ENCODE measurements at places on chromosomes 13 and 19.

DNA sequence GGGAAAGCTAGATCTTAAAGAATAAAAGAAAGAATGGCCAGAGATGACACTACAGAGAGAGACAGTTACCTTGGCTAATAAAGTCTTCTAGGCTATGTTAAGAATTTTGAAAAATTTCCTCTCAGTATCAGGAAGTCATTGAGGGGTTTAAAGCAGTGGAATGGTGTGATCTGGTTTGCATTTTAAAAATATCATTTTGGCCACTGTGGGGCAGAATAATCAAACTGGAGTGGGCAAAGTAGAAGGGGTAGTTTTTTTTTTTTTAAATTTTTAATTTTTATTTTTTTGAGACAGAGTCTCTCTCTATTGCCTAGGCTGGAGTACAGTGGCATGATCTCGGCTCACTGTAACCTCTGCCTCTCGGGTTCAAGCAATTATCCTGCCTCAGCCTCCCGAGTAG, 4.4 kb upstream of the CNMD start:
- DNase-seq: no peak

- no peak for DNase-seq
Observed at GRCh38 chr13:54513254-54513653, 1484.6 kb downstream of the OLFM4 start.

GRCh38 chr19:9917321-9917720, 19.0 kb downstream of the OLFM2 start:
- DNase-seq: no peak

- DNase-seq: no peak
Observed at GRCh38 chr19:18828786-18829185, 3.0 kb upstream of the UPF1 start.

- no peak for DNase-seq
Observed at GRCh38 chr19:52170304-52170703, 1.1 kb downstream of the ZNF836 start.

GRCh38 chr19:28377077-28377476, 835.9 kb downstream of the UQCRFS1 start:
- DNase-seq: no peak

GRCh38 chr13:90510319-90510718, 837.2 kb upstream of the MIR17HG start:
- no peak for DNase-seq

GRCh38 chr19:342801-343421, 1.7 kb downstream of the MIER2 start:
- DNase-seq: no peak

DNA sequence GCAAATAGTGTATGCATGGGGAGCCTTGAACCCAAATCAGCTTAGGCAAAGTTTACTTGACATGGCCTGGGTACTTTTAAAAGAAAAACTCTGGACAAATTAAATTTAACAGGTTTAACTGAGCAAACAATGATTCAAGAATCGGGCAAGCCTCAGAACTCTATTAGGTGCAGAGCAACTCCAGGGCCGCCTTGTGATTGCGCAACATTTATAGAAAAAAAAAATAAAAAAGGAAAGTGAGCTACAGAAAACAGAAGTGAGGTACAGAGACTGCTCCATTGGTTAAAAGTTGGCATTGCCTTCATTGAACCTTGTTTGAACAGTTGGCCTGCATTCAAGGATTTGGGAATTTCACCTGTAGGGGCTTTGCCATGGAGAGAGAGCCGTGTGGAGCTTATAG, 421.0 kb upstream of the TSHZ3 start:
- DNase-seq: no peak

DNA sequence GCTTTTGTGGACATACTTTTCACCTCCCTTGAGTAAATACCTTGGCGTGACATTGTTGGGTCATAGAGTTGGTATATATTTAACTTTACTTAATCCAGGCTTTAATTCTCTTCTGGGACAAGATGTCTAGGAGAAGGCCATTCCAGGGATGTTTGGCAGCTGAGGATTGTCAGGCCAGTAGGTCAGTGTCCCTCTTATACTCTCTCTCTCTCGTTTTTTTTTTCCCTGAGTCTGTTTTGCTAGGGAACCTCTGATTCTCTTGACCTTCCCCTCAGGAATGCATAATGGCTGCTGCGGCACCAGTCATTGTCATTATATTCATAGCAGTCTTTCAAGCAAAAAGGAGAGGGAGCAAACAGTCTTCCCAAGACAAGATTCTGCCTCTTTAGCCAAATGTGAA, 48.8 kb downstream of the BICRA start:
- no peak for DNase-seq

- DNase-seq: no peak
Observed at GRCh38 chr13:96730676-96731075, 263.6 kb downstream of the OXGR1 start.

DNA sequence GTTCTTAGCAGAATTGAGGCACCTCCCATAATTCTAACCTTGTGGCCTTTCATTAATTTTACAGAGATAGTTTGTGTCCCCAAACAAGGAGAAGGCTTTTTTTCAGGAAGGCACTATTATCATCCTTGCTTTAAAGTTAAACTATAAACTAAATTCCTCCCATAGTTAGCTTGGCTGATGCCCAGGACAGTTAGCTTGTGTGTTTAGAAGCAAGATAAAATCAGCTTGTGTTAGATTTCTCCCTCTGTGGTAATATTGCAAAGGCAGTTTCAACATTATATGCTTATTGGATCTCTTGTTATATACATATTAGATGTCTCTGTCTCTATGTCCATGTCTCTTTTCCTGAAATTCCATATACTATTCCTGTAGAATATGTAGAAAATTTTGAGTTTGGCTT, 342.7 kb downstream of the TBC1D4 start:
- DNase-seq: no peak

GRCh38 chr13:106041445-106041844, 494.0 kb downstream of the EFNB2 start:
- DNase-seq: no peak

GRCh38 chr19:55173714-55174409, 6.2 kb downstream of the SYT5 start:
- no peak for DNase-seq

DNA sequence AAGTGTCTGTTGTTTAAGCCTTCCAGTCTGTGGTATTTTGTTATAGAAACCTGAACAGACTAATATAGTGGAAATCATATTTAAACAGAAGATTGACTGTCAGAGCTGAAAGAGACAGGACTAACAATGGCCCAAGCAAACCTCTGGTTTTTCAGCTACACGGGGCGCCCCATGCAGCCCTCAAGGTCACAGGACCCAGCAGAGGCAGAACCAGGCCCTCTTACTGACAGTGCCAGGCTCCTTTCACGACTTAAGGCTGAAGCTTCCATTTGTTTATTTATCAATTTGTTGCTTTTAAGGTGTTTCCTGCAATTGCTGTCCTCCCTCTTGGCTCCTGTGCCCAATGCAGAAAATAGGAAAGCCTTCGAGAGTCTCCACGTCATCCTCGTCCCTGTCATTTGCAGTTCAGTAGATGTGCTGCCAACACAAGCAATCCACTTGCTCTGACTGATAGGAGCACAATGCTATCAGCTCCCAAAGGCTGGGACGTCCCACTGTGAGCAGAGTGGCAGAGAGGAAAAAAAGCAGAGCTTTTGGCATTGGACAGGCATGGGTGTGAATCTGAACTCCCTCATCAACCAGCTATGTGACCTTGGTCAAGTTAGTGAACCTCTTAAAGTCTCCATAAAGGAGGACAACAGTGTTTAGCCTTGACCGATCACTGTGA, 10.5 kb upstream of the SLC7A1 start:
- DNase-seq: no peak

GRCh38 chr13:108711386-108711785, 82.0 kb downstream of the MYO16 start:
- no peak for DNase-seq

GRCh38 chr13:75178436-75178835, 303.5 kb downstream of the TBC1D4 start:
- no peak for DNase-seq

- DNase-seq: peak; percentile 52
Observed at GRCh38 chr19:47447470-47448359, 24.0 kb downstream of the SLC8A2 start.

DNA sequence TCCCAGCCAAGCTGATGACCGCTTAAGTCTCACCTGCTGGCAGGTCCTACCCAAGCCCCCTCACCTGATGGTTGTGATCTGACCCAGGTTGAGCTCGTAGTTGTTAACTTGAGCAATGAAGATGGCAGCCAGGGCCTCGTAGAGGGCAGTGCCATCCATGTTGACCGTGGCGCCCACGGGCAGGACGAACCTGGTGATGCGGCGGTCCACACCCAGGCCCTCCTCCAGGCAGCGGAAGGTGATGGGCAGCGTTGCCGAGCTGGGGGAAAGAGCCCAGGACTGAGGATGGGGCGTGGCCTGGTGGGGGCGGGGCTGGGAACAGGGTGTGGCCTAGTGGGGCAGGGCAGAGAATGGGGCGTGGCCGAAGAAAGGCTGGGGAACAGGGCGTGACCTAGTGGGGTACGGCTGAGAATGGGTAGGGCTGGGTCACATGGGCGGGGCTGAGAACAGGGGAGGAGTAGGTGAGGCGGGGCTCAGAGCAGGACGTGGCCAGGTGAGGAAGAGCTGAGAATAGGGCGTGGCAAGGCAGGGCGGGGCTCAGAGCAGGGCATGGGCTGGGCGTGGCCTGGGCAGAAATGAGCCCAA, 12.9 kb downstream of the OR7C2 start:
- no peak for DNase-seq

DNA sequence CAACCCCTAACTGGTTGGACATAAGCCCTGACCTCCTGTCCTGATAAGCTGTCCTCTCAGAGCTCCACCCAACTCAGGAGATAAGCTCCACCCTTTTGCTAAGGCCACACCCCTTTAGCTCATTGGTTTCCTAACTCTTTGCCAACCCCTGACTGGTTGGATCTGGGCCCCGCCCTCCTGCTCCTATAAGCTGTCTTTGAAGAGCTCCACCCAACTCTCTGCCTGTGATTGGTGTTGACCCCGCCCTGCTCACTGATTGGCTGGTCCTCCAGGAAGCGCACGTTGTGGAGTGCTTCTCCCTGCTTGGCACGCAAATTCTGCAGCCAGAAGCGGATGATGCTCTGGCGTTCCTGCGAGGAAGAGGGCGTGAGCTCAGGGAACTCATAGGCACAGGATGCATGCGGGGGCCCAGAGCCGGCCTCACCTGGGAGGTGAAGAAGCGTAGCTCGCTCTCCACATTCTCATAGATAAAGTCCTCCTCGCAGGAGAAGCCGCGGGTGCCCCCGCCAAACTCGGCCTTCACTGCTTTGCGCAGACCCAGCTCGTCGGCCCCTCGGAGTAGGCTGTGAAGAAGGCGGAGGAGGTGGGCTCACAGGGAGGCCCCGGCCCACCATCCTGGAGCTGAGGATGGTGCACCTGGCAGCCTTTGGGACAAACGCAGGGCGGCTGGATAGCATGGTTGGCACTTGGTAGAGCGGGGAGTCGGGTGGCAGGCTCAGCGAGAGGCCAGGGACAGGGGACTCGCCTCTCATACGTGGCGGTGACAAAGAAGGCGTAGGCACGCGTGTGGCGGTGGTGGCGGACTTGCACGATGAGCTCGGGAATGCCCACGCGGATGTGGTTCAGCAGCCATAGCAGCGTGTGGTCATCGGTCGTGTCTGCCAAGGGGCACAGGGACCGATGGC, 1.7 kb downstream of the ANO8 start:
- DNase-seq: no peak

- DNase-seq: no peak
Observed at GRCh38 chr19:28424077-28424476, 788.9 kb downstream of the UQCRFS1 start.

GRCh38 chr19:15616627-15617270, 1.7 kb downstream of the CYP4F8 start:
- DNase-seq: no peak

DNA sequence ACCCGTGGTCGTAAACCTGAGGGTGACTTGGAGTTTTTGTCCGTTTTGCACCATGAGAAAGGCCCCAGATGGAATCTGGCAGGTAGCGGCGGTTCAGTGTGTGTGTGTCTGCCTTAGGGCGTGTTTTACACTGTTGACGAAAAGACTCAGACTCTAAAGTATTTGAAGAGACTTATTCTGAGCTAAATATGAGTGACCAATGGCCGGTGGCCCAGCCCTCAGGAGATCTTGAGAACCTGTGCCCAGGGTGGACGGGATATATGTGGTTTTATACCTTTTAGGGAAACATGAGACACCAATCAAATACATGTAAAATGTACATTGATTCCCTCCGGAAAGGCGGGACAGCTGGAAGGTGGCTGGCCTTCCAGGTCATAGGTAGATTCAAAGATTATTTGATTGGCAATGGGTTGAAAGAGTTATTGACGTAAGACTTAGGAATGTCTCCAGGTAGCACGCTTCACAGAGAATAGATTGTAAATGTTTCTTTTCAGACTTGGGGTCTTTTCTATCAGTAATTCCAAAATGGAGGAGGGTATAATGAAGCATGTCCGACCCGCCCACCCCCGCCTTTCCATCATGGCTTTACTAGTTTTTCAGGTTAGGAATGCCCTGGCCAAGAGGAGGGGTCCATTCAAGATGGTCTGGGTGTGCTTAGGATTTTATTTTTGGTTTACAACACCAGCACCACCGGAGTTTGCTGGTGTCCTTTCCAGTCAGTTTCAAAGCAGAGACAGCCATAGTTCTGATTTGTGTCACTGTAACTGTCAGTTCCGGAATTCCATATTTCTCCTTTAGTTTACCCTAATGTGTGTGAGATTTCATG, 1.0 kb upstream of the ZNF529 start:
- DNase-seq: no peak

DNA sequence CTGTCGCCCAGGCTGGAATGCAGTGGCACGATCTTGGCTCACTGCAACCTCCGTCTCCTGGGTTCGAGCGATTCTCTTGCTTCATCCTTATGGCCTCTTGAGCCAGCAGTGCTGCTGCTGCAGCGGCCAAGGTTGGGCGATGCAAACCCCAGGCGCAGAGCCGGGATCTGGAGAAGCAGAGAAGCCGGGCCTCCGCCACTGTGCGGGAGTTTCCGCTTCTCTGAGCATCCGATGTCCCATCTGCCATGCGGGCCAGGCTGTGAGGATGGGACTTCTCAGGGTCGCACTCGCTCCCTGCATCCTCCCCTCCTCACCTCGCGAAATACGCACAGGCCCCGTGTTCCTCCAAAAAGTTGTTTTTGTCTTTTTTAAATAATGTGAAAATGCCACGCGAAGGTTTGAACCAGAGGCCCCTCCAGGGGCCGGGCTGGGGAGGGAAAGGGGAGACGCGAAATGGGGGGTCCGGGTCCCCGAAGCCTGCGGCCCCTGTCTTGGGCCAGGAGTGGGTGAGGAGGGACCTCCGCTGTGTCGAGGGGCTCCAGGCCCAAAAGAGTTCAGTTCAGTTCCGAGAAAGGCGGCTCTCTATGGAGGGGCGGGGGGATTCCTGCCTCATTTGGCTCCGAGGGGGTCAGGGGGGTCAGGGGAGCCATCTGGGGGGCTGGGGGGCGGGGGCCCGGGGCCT, 15.9 kb downstream of the CYTH2 start:
- no peak for DNase-seq

DNA sequence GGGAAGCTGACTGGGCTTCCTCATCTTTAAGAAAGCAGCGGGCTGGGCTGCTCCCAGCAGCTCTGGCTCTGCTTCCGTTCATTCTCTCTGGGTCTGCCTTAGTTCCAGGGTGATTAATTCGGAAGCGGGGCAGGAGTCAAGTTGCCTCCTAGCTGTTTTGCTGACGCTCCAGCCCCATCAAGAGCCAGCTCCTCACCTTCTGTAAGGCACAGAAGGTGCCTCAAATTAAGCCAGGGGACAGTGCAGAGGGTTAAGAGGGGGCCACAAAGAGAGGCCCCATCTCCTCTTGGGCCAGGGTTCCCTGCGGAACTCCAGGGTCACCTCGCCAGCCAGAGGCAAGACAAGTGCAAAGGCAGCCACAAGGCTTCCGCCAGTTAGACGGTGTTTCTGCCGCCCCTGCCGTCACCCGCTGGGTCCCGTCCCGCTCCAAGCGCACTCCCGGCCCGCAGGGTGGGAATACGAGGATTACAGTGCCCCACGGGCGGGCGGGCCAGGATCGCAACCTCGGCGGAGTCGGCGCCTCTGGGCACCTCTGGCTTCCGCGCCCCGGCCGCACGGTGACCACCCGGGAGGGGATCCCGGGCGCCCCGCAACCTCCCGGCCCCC, 508 bp downstream of the SLC15A1 start:
- no peak for DNase-seq

Data from occipital lobe (tissue), 3 donors.